ENCODE measurements at places on chromosomes 5 and 9. TPM values are rescaled to one million over a fixed set of nuclear protein-coding genes. Genes with fewer than 3 reads are reported as not detected.

ADAMTS12 gene
- 1.6 TPM for total RNA-seq

SPATA31C1 gene
- total RNA-seq = not detected

RNF183 gene
- 0.24 TPM for total RNA-seq

EGFLAM gene
- 24.0 TPM for total RNA-seq

All from thymus (tissue), 14 donors.